ENCODE measurements at places on chromosomes 2 and 18.

DNA sequence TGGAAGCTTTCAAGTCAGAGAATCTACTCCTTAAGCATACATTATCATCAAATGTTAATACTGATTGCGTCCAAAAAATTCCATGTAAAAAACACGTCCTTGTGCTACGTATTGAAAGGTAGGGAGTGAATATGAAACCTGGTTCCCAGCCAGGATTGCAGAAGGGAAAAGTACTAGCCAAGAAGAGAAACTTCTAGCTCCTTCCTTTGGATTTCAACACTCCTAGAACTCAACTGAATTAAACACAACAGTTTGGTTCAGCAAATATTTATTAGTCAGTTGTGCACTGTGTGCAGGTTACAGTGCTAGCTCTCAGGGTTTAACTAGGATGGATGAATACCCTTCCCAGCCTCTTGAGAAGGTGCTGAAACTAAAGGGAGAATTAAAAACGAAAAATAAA, 33.9 kb upstream of the FHL2 start:
- no peak for DNase-seq

GRCh38 chr2:127079358-127079920, 27.5 kb downstream of the BIN1 start:
- DNase-seq = no peak

- no peak for DNase-seq
These were observed 358.2 kb downstream of the GALNT13 start for GRCh38 chr2:154229966-154230365.

GRCh38 chr2:85438201-85439024, 19.9 kb downstream of the SH2D6 start:
- DNase-seq = peak; percentile 33

GRCh38 chr2:28469304-28469703, 26.6 kb upstream of the PLB1 start:
- no peak for DNase-seq

- peak; percentile 90 for DNase-seq
These were observed 36.5 kb downstream of the MRPL44 start for GRCh38 chr2:223993634-223994232.

DNA sequence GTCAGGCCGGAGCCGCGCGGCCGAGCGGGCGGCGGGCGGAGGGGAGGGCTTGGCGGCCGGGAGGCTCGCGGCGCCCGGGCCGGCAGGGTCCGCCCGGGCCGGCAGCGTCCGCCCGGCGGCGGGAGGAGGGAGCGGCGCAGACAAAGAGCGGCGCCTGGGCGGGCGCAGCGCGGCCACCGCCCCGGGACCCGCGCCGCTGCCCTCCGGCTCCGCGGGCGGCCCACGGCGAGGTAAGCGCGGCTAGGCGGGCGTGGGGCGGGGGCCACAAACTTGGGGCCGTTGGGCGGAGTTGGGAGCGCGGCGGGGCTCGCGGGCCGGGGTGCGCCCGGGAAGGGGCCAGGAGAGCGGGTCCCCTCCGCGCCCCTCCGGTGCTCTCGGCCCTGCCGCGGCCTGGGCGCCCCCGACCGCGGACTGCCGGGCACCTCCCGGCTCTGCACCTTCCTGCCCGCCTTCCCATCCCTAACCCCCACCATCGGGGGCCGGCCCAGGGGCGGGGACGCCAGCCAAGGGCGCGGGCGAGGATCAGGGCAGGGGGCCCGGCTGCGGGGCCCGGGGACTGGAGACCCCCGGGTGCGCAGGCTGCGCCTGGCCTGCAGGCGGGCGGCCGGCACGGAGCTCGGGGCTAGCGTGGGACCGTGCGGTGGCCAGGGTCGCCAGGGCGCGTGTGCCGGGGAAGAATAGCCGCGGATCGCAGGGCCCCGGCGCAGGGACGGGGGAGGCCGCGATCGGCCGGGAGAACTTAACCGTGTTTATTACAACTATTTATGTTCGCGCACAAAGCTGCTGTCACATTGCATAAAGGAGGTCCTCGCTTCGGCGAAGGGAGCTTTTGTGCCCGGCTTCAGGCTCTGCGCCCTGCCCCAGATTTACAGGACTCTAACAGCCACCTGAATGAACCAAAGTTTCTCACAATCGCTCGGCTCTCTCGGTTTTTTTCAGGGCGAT, at the start of gene NCK2:
NCK2 (plus strand) TSS at position 4 of the 945 bp plus-strand sequence. CDS start 110,152 bp downstream, outside the sequence.
- peak; percentile 52 for DNase-seq

DNA sequence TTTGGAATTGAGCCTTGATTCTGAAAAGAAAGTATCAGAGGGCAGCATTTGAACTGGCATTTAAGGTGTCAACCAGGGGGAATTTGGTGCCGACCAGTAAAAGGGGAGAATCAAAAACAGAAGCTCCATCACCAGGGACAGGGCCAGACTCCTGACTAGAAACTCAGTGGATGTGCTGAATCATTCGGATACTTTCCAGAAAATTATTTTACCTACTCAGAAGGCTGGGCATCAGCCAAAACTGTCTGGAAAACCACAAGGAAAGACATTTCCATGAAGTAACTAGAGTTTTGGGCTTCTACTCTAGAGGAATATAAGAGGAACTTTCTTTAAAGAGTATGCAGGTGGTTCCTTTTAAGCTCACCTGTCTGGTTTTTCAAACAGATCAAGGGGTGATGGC, 756.6 kb downstream of the RNF144A start:
- DNase-seq = no peak

- DNase-seq = no peak
These were observed 15.7 kb upstream of the GPR39 start for GRCh38 chr2:132400901-132401240.
